ENCODE measurements at places on chromosomes 5 and 9. TPM values are rescaled to one million over a fixed set of nuclear protein-coding genes. Genes with fewer than 3 reads are reported as not detected.

F2R gene
- 18.6 TPM for total RNA-seq

GZMA gene
- 9.6 TPM for total RNA-seq

GLDC gene
- total RNA-seq = 0.77 TPM

SLC6A19 gene
- not detected for total RNA-seq

PRLR gene
- 3.2 TPM for total RNA-seq

DMRT3 gene
- 0.24 TPM for total RNA-seq

CHSY3 gene
- total RNA-seq = 4.7 TPM

BTNL8 gene
- 5.3 TPM for total RNA-seq

DNA sequence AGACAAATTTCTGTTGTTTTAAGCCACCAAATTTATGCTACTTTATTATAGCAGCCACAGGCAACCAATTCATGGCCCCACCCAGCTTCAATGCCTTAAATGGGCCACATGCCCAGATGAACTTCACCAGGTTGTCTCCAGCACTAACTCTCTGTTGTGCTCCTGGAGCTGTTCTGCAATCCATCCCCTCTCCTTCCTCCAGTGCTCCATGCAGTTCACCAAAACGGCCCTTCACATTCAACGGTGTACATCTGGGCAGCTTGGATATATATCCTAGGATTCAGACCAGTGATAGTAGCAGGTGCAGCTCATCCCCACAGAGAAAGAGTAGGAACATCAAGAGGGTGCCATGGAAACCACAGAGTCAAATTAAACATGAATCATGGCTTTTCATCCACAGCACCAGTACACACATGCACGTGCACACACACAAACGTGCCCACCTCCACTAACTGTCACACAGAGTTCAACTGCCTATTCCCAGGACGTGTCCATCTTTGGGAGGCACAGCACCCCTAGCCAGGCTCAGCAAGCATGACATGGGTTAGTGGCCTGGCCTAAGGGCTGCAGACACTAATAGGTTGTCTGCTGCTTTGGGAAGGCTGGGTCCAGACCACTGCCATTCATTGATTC lies 134.5 kb downstream of the MED10 start:
- H3K36me3 ChIP-seq = no peaks in the 10 kb centered on the region
- H3K4me1 ChIP-seq = no peaks in the 10 kb centered on the region
- DNase-seq = no peak

- H3K4me3 ChIP-seq = no peak overlapping the region
- H3K36me3 ChIP-seq = no peaks in the 10 kb centered on the region
- no peaks in the 10 kb centered on the region for H3K27me3 ChIP-seq
- no peak overlapping the region for H3K27ac ChIP-seq
- no peak for DNase-seq
These were observed 18.7 kb downstream of the DMRT3 start for GRCh38 chr9:995192-995591.

GRCh38 chr9:93635186-93636107 lies 59.1 kb downstream of the PHF2 start:
- H3K27ac ChIP-seq = no peak overlapping the region
- no peak for DNase-seq
- peaks cover 71% of the 10 kb centered on the region for H3K36me3 ChIP-seq

- peaks cover 5% of the 10 kb centered on the region for H3K4me1 ChIP-seq
- H3K36me3 ChIP-seq = no peaks in the 10 kb centered on the region
- H3K27ac ChIP-seq = no peak overlapping the region
- DNase-seq = no peak
- no peaks in the 10 kb centered on the region for H3K27me3 ChIP-seq
These were observed 50.7 kb upstream of the GARNL3 start for GRCh38 chr9:127213859-127214258.

DNA sequence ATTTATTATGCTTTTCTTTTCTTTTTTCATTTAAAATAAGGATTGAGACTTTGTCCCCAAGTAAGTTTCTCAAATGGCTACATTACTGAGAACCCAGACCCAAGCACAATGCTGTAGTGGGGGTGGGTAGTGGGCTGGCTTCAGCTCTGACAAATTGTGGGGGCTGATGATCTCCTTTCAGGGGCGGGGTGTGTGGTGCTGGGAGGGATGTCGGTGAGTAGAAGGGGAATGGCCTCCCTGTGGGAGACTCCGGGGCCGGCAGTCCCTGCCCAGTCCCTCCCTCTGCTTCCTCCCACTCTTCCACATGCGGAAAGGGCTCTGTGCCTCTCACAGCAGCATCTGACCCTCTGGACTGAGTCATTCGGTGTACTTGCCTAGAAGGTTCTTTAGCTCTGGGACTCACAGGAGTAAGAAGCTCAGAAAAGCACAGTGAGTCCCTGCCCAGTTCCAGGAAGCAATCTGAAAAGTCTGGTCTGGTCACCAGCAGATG lies 14.3 kb downstream of the CD180 start:
- H3K4me1 ChIP-seq = peaks cover 20% of the 10 kb centered on the region
- peak; percentile 69 for DNase-seq
- no peak overlapping the region for H3K4me3 ChIP-seq
- H3K36me3 ChIP-seq = no peaks in the 10 kb centered on the region
- H3K27ac ChIP-seq = peak overlapping the region; percentile 68
- H3K27me3 ChIP-seq = no peaks in the 10 kb centered on the region

DNA sequence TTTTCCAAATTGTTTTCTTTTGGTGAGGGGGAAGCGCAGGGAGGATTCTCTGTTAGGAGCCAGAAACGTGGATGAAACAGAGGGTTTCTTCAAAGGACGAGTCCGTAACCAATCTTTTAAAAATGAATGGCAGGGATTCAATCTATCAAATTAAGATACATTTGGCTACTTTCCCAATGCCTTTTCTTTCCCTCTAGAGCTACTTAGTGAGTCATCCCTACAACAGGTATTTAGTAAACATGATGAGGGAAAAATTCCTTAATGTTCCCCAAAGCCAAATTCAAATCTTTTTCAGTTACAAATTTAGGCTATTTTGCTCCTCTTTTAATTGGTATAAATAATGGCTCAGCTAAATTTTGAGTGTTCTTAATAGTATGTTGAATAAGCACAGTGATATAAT lies 366.4 kb upstream of the RIOK2 start:
- H3K27me3 ChIP-seq = no peaks in the 10 kb centered on the region
- H3K4me1 ChIP-seq = no peaks in the 10 kb centered on the region
- no peak overlapping the region for H3K4me3 ChIP-seq
- H3K27ac ChIP-seq = no peak overlapping the region

DNA sequence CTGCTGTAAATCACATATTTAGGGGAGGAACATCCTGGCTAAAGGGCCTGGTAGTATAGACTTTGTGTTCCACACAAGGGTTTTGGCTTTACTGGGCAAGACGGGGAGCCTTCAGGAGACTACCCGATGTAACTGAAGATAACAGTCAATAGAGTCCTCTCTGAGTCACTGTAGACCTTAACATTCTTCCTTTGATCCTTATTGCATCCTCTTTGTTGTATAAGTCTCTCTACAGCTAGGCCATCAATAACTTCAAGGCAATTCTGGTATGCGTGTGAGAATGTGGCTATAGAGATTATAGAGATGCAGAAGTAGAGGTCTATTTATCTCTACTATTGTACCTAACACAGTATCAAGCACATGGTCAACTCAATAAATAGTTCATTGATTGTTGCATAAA lies 67.3 kb upstream of the STK32A start:
- H3K4me3 ChIP-seq = no peak overlapping the region
- no peak overlapping the region for H3K27ac ChIP-seq
- no peaks in the 10 kb centered on the region for H3K4me1 ChIP-seq
- H3K27me3 ChIP-seq = no peaks in the 10 kb centered on the region
- DNase-seq = no peak

DNA sequence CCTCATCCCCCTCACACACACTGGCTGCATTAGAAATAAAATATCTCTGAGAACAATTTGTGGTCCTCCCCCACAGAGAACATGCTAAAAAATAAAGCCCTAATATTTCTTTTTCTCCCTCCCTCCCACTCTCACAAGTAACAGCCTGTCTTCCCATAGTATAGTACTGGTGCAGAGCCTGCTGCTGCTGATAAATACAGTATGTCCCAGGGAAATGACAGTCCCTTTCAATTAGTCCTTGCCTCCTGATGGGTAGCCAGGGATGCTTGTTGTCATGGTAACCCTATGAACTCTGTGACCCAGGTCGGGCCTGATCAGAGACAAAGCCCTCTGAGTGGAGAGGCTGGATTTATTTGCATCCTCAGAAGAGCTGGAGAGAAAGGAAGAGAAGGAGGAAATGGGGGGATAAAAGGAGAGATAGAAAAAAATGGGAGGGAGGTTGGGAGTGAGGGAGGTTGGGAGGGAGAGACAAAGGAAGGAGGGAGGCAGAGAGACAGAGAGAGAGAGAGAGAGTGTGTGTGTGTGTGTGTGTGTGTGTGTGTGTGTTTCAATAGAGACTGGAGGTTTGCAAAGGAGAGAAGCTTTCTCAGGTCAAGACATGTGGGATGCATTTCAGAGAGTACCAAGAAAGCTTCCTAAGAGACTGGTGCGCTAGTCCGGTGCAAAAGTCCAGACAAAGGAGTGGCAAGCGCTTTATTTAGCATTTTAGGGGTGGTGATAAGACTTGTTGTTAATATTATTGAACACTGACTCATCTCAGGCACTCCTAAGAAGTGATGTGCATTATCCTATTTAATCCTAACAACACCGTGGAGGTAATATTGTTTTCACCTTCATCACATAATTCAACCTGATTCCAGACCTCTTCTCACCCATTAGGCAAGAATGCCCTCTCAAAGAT lies 260.8 kb downstream of the FAM114A2 start:
- no peak overlapping the region for H3K27ac ChIP-seq
- H3K4me1 ChIP-seq = no peaks in the 10 kb centered on the region
- H3K27me3 ChIP-seq = no peaks in the 10 kb centered on the region
- no peak overlapping the region for H3K4me3 ChIP-seq

- no peak overlapping the region for H3K27ac ChIP-seq
- no peaks in the 10 kb centered on the region for H3K36me3 ChIP-seq
- H3K4me1 ChIP-seq = peaks cover 24% of the 10 kb centered on the region
- no peak for DNase-seq
These were observed 143.2 kb upstream of the PCA3 start for GRCh38 chr9:76620996-76621395.

DNA sequence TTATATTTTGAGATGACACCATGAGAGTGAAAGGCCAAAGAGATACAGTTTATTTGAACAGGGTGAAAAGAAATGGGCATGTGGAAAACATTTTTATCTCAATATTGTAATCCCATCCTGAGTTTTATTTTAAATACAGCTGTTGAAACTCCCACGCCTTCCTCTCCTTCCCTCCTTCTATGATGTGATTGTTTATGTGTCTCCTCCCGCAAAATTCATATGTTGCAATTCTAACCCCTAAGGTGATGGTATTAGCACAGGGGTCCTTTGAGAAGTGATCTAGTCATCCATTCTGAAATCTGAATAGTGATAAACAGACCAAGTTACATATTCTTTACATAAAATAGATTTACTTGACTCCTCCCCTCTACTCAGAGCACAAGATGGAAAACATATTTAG lies 1275.4 kb upstream of the C9orf72 start:
- no peak for DNase-seq
- no peaks in the 10 kb centered on the region for H3K4me1 ChIP-seq

- peaks cover 31% of the 10 kb centered on the region for H3K27me3 ChIP-seq
- H3K27ac ChIP-seq = no peak within 1 kb of the TSS
- peak within 1 kb of the TSS; percentile 27 for H3K4me3 ChIP-seq
- H3K36me3 ChIP-seq = no peaks in the 10 kb centered on the region
- no peaks in the 10 kb centered on the region for H3K4me1 ChIP-seq
These were observed at the start of gene ESM1 for GRCh38 chr5:54985301-54986268. TSS of gene ESM1 (minus strand) at chr5:54985593. CDS start at chr5:54985517, 76 bp downstream.

DNA sequence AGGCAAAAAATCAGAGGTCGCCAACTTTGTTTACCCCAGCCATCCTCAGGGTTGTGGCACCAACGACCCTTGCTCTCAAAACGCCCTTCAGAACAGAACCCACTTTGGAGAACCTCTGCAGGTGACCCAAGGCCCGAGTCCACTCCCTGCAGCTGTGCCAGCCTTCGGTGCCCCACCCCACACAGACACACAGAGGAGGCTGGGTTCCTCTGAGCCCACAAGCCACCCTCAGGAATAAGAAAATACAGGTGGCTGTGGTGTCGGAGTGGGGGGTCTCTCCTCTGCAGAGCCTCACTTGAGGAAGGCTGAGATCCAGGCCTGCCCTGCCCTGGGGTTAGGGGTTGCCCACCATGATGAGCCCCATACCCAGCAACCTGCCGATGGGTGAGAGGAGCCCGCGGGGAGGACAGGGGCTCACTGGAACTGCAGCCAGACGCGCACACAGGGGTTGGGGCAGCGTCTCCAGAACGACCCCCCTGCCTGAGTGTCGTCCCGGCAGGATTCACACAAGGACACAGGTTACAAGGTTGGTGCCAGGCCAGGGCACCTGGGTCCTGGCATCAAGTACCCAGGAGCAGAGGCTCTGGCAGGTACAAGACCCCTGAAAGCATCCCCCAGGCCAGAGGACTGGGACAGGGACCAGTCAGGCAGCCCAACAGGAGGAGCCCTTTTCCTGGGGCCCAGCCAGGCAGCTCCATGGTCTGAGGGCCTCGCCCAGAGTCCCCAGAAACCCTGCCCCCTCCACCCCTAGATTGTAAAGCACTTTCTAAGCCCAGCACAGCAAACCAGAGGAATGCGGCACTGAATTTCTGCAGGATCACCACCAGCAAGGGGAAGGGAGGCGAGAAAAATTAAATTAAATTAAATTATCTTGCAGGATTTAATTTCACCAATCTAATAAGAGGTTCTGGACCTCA lies 40.0 kb downstream of the NACC2 start:
- H3K4me1 ChIP-seq = peaks cover 70% of the 10 kb centered on the region
- DNase-seq = no peak
- peaks cover 2% of the 10 kb centered on the region for H3K36me3 ChIP-seq
- H3K27ac ChIP-seq = no peak overlapping the region
- no peak overlapping the region for H3K4me3 ChIP-seq

GRCh38 chr5:149489605-149490037 lies 61.6 kb downstream of the CSNK1A1 start:
- H3K27ac ChIP-seq = peak overlapping the region; percentile 36
- H3K36me3 ChIP-seq = peaks cover 11% of the 10 kb centered on the region
- no peaks in the 10 kb centered on the region for H3K27me3 ChIP-seq
- peaks cover 60% of the 10 kb centered on the region for H3K4me1 ChIP-seq
- no peak overlapping the region for H3K4me3 ChIP-seq

DNA sequence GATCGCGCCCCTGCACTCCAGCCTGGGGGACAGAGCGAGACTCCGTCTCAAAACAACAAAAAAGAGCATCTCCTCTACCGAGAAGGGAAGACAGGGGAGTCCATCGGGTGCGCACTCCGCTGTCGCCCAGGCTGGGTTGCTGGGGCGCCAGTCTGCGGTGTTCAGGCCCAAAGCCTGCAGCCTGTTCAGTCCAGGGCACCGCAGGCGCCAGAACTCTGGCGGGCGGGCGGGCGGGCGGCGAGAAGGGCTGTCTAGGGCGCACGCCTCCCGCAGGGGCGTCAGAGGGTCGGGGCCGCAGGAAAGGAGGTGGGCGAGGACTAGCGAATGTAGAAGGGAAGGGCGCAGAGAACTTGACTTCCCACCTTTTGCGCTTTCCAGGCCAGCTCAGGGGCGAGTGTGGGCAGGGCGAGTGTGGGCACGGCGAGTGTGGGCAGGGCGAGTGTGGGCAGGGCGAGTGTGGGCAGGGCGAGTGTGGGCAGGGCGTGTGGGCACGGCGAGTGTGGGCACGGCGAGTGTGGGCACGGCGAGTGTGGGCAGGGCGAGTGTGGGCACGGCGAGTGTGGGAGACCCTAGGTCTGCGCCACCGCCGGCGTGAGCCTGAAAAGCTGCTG lies 10.5 kb downstream of the PROP1 start:
- H3K4me3 ChIP-seq = no peak overlapping the region
- H3K4me1 ChIP-seq = no peaks in the 10 kb centered on the region
- DNase-seq = no peak
- no peak overlapping the region for H3K27ac ChIP-seq
- H3K36me3 ChIP-seq = no peaks in the 10 kb centered on the region

GRCh38 chr9:73402081-73403028 lies 250.7 kb downstream of the ANXA1 start:
- no peaks in the 10 kb centered on the region for H3K27me3 ChIP-seq
- no peaks in the 10 kb centered on the region for H3K36me3 ChIP-seq
- H3K27ac ChIP-seq = no peak overlapping the region
- no peaks in the 10 kb centered on the region for H3K4me1 ChIP-seq
- no peak for DNase-seq
- no peak overlapping the region for H3K4me3 ChIP-seq

Data from lower lobe of right lung (tissue), 2 donors.